ENCODE measurements at places on chromosomes 7 and 10. TPM values are rescaled to one million over a fixed set of nuclear protein-coding genes. Genes with fewer than 3 reads are reported as not detected.
A peak's percentile ranks its signal among the peaks of the same experiment; 100 is the strongest.

Gene EEPD1
- 1.4 TPM for total RNA-seq

Gene AKR1B15
- not detected for total RNA-seq

Gene FAM237B
- total RNA-seq = not detected

Gene VAX1
- not detected for total RNA-seq

Gene C10orf67
- 0.07 TPM for total RNA-seq

Gene AKR1C3
- total RNA-seq = 0.68 TPM

Gene ZNF804B
- not detected for total RNA-seq

Gene OR13A1
- not detected for total RNA-seq

Gene MTG1
- 56.0 TPM for total RNA-seq

Gene ADO
- total RNA-seq = 25.9 TPM

GRCh38 chr10:128173386-128173785 is 47.2 kb upstream of the MKI67 start:
- no peak for DNase-seq

GRCh38 chr7:98879198-98879978 is 1.1 kb downstream of the TRRAP start:
- DNase-seq = peak; percentile 88

GRCh38 chr7:152136686-152137085 is 111.2 kb downstream of the GALNT11 start:
- DNase-seq = no peak

- no peak for DNase-seq
These were observed 262.9 kb downstream of the SNX13 start for GRCh38 chr7:17677408-17677807.

DNA sequence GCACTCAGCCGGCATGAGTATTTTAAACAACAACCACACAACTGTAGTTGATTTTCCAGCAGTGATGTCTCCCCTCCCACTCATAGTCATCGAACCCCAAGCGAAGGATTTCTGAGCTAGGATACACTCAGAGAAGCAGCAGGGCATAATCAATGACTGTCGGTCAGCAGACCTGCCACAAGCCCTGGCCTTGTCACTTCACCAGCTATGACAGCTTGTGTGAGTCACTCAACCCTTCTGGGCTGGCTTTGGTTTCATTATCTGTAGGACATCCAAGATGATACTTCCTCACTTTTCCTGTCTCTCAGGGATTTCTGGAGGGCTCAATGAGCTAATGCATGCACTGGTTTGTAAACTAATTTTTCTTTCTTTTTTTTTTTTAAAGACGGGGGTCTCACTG is 22.0 kb upstream of the UBE3C start:
- DNase-seq = peak; percentile 29

- DNase-seq = no peak
These were observed 73.1 kb upstream of the RPA3 start for GRCh38 chr7:7791523-7791922.

DNA sequence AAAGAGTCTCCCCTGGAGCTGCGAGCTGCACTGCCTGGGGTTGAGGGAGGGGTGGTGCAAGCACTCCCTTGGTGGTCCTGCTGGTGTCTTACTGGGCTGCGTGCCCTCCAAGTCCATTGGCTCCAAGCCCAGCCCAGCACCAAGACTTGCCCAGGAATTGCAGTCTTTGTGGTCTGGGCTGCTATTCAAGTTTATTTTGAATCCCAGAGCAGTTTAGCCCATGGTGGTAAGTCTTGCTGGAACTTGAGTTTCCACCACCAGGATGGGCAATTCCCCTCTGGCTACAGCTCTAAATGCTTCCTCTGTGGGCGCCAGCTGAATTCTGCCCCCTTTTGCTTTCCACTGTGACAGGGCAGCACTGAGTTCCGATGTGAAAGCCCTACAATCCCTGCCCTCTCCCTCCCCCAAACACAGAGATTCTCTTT is 25.1 kb downstream of the GALNT11 start:
- no peak for DNase-seq

- DNase-seq = no peak
These were observed 214.4 kb downstream of the CACNA2D1 start for GRCh38 chr7:82229164-82229563.

GRCh38 chr10:79027147-79028055 is 41.4 kb upstream of the ZMIZ1 start:
- peak; percentile 61 for DNase-seq

DNA sequence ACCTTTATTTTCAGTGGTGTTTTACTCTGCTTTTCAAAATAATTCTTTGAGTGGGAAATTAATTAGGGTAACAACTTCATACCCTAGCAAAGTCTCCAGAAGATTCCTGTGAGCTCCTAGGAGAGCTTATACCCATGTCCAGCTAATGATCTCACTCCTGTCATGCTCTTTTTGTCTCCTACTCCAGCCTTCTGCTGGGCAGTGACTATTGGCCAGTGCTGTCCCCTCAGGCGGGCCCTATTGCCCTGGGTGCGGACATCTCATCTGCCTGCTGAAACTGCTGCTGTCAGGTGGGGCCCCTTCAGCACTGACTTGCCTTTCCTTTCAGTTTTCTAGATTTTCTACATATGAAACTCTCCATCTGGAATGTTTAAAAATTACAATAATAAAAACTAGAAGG is 80.3 kb downstream of the EBLN1 start:
- DNase-seq = no peak

- no peak for DNase-seq
These were observed 52.0 kb downstream of the TASOR2 start for GRCh38 chr10:5736591-5736990.

DNA sequence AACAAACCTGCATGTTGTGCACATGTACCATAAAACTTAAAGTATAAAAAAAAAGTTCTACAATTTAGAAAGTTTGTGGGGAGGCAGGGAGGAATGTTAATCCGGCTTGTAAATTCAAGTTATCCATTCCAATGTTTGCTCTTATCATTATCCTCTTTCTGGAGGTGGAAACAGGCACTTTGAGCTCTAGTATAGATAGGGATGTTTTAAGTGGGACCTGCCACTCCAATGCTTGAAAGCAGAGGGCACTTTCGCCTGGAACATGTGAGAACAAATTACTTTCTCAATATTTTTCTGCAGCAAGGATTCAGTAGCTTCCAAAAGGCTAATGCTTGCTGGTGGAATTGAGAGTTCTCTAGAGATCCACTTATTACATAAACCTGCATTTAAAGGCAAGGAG is 45.6 kb downstream of the FEZF1 start:
- no peak for DNase-seq

DNA sequence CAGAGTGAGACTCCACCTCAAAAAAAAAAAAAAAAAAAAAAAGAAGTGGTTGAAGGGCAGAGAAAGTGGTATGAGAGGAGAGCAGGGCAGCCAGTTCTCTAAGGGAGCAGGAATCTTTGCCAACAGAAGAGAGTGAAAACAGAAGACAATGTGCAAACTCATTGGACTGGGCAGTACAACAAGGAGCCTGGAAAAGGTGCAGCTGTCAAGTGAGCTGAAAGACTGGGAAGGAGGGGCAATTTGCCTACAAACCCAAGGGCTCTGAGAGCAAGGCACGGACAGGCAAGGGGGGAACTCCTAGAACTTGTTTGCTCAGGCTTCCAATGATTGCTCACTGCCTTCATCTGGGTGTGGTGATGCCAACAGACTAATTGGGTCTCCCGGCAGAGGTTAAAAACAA is 9.5 kb downstream of the ACTR1A start:
- DNase-seq = no peak

DNA sequence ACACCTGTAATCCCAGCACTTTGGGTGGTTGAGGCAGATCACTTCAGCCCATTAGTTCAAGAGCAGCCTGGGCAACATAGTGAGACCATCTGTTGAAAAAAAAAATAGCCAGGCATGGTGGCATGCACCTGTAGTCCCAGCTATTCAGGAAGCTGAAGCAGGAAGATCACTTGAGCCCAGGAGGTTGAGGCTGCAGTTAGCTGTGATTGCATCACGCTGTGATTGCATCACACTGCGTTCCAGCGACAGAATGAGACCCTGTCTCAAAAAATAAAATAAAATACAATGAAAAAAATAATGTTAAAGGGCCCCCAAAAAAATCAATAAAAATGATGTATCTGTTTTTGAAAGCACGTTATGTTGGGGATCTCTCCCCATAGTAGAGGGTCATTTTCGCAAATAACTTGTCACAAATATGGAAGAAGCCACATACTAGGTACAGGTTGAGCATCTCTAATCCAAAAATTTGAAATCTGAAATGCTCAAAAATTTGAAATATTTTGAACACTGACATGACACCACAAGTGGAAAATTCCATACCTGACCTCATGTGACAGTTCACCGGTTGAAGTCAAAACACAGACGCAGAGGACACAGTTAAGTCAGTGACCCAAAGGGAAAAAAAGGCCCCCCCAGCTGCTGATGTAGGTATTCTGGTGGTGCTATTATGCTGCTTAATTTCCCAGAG is 9.5 kb downstream of the CISD1 start:
- DNase-seq = no peak

DNA sequence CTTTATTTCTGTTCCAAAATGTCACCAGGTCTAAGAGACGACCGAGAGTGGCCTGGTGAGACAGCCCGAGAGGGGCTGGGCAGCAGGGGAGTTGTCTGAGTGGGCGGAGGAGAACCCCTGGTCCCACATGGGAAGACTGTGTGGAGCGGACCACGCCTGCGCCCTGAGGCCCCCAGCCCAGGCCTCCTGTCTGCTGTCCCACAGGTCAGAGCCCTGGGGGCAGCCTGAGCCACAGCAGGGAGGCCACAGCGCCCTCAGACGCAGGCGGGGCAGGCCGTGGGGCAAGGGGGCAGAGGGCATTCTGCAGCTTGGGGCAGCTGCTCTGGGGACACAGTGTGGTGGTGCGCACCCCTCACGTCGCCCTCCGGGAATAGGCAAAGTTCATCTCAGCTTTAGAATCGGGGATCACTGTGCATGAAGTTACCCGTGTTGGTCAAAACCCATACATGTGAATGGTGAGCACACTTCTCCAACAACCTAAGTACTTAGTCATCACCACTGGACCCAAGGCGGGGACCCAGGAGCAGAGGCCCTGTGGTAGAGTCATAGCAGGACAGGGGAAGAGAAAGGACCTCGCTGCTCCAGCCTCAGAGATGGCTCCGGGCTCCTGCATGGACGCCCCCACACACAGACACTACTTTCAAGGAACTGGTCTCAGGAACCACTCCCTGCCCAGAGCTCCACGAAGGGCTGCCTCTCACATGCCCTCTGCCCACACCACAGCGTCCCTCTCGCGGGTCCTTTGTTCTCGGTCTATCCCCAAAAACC is 214.7 kb downstream of the ELFN1 start:
- DNase-seq = no peak

- DNase-seq = no peak
These were observed 19.5 kb downstream of the KCNMA1 start for GRCh38 chr10:77618117-77618516.

GRCh38 chr10:9635691-9636090 is 1382.0 kb upstream of the CELF2 start:
- no peak for DNase-seq

GRCh38 chr7:155858521-155859061 is 46.3 kb upstream of the SHH start:
- DNase-seq = peak; percentile 18

DNA sequence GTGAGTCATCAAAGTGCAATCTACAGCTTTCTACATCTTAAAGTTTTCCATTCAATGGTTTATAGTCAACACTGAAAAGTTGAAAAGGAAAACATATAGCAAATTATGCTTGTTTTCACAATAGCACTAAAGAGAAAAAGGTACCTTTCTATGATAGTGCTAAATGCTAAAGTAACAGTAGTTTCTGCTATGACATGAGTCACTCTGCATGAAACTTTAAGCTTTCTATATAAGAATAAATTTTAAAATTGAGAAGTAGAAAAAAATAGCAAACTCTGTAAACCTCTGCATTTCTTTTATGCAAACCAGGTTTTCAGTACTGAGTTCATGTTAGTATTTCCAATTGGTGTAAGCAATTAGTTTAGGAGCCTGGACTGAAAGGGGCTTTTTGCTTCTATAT is 31.2 kb upstream of the TMEM168 start:
- DNase-seq = no peak

GRCh38 chr10:103079946-103080345 is 113.1 kb downstream of the NT5C2 start:
- DNase-seq = no peak

DNA sequence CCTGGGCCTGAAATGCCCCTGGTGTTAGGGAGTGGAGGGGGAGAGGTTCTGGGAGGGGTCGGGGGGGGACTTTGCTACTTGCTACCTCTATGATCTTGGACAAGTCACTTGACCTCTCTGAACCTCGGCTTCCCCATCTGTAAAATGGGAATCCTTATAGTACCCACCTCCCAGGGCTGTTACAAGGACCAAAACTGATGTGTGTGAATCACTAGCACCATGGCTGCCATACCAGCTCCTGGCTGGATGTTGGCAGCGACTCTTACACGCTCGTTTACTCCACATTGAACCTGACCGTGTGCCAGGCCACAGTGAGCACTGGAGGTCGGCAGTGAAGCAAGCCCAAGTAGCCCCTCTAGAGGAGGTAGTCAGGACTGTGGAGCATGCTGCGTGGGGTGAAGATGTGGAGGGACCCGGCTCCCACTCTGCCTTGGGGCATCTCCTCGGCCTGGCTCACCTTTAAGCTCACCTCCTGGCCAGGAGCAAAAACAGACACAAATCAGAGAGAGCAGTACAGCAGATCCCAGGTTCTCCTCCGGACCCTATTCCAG is 28.9 kb downstream of the PPIF start:
- no peak for DNase-seq

DNA sequence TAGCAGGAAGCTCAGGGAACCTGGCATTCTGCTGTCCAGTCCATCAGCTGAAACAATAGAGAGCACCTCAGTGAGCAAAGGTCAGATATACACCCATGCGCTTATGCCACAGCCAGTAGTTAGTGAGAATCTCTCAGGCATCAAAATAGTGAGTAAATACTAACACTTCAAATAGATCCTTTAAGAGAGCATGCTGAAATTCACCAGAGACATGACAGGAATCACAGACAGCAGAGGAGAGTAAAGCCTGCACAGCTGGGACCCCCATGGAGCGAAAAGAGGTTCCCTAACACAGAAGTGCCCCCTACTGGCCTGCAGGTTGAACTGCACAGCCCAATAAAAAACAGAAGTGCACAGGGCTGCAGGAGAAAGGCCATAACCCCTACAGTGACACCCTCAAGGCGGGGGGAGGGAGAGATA is 57.6 kb upstream of the ANTXRL start:
- peak; percentile 39 for DNase-seq

DNA sequence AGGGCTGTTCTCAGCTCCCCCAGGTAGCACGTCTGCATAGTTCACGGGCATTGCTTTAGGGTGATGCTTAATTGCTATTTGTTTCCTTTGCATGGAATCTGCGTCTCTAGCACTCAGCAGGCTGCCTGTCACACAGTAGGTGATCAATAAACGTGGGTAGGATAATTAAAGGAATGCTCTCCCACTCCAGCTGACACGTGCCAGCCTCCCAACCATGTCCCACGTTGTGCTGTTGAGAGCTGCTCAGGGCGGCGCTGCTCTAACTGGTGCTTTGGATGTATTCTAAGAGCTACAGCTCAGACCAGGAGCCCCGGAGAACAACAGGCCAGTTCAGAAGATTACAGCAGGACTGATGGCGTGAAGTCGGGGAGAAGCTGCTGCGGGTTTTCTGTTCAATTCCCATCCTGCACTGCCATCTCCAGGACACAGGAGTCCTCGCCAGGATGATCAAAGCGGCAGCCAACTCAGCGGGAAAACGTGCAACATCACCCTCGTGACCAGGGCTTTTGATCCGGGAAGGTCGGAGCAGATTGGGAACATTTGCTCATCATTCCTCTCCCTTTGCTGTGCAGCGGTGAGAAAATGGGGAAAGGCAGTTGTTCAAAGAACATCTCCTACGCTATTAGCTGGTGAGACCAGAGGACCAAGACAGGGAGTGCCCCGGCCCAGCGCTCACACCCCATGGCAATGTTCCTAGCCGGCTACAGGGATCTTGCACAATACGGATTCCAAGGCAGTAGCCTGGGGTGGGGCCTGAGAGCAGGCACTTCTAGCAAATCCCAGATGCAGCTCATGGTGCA is 50.5 kb upstream of the FOXK1 start:
- no peak for DNase-seq

GRCh38 chr7:18290223-18290622 is 205.3 kb upstream of the HDAC9 start:
- DNase-seq = no peak

Data from activated CD8-positive, alpha-beta memory T cell treated with anti-CD3 and anti-CD28 coated beads, Interleukin-2, amount 10 ng/mL, durations not matched to agents 7 days and 5 days (primary cell).